Effector CD8-positive, alpha-beta T cell (primary cell): ENCODE measurements at places on chromosomes 6 and 20.

GRCh38 chr6:53710788-53711187, 45.2 kb upstream of the KLHL31 start:
- DNase-seq = no peak

GRCh38 chr6:2450546-2450945, 205.1 kb upstream of the GMDS start:
- DNase-seq = no peak

DNA sequence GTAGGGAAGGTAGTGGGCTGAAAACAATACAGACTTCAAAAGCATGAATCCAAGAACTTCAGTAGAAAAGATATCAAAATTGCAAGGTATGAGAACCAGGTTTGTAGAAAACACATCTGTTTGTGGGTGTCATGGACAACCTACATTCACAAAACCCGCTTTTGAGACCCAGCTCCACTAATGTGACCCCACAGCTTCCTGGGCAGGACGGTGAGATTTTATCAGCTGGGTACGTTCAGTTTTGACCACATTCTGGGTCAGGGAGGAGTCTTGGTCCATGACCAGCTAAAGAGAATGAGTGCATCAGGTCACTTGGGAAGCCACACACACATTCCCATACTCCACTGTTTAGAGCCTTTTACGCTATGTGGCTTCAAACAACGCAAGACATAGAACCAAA, 77.1 kb downstream of the BCAS1 start:
- DNase-seq = no peak

DNA sequence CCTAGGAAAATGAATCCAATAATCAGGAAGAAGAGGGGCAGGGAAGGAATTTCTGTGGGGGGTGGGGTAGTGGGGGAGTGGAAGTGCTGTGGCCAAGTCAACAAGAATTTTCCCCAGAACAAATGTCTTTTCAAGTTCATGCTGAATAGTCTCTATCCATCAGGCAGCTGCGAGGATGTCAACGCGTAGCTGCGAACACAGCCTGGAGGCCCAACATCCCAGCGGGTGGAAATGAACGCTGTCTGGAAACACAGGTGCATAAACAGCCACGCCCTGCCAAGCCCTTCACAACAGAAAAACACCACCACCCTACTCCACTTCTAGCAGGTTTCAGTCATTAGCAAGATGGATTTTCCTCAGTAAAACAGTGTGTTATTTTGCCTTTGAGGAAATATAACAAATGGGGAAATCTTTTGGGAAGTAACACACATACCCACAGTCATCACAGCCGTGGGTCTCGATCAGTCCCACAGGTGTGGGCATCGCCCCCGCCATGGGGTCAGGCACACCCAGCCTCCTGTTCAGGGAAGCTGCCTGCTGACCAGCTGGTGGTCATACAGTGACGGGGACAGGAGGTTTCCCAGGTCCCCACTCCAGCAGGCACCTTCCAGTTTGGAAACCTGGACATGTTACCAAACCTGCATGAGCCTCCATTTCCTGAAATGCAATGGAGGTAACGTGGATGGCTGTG, 112.1 kb upstream of the THBS2 start:
- no peak for DNase-seq
